ENCODE measurements at places on chromosomes 13 and 19.

GRCh38 chr19:29532956-29533355 lies 7.2 kb downstream of the VSTM2B start:
- DNase-seq: no peak

DNA sequence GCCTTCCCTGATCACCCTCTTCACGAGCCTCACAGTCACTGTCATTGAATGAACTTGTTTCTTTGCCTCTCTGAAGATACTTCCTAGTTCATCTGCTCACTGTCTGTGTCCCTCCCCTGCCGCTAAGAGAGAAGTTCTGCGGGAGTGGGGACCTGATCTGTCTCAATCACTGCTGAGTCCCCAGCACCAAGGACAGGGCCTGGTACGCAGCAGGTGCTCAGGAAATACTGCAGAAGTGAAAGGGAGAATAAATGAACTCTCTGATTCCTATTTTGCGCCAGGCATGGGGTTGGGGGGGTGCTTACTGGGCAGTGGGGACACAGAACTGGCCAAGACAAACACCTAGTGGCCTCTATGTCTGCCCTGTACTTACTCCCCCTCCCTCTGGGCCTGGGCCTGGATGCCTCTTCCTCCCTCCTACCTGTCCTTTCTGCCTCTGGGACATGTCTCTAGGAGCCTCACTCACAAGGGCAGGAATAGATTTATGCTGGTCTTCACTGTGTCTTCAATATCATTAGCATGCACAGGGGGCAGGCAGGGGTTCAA lies 17.5 kb downstream of the FCGBP start:
- no peak for DNase-seq

- no peak for DNase-seq
Measured at GRCh38 chr19:23957660-23958281, 43.1 kb downstream of the ZNF726 start.

DNA sequence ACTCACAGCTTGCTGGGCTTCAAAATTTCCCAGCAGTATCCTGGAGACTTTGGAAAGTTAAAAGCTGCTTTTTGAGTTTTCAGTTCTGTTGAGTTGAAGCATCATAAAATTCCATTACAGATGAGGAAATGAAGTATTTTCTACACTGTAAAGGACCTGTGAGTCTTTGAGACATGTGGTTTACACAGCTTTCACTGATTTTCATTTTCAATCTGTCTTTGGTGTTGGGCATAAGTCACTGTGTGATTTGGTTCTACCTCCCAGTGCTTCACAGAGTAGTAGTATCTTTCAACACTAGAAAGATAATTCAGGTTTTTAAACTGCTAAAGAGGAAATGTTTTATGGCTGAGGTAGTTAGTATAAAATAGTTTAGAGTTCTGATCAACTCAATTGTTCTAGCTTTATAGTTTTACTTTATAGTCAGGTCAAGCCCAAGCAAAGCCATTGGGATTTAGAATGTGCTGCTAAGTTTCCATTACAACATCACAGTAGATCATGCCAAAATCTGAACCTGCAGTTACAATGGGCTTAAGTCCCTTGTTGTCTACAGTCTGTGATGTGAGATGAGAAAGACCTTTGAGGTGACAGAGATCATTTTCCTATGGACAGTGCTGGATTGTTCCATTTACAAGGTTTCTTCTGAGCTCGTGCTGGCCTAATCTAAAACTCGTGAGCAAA lies 161.6 kb downstream of the FLT1 start:
- DNase-seq: no peak

- DNase-seq: peak; percentile 32
Measured at GRCh38 chr19:57052081-57052480, 67.7 kb upstream of the USP29 start.

GRCh38 chr13:79987323-79987722 lies 353.6 kb downstream of the SPRY2 start:
- DNase-seq: no peak

DNA sequence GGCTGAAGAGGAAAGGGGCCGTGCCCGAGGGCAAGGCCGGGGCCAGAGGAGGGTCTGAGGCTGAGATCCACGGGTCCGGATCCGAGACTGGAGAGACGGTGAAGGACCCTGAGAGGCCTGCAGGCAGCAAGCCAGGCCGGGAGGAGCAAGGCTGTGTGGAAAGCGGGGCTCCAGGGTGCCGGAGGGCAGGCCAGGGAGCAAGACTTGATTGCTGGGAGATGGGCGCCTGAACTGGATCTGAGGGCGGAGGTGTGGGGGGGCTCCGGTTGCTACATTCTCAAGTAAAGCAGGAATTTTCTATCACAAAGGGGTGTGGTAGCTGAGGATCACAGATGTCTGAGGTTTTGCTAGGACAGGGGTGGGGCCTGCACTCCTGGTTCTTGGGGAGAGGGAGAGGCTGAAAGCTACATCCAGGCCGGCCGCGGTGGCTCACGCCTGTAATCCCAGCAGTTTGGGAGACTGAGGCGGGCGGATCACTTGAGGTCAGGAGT lies 3.8 kb downstream of the MAMSTR start:
- peak; percentile 39 for DNase-seq

GRCh38 chr19:48772503-48772953 lies 17.2 kb downstream of the FGF21 start:
- no peak for DNase-seq

DNA sequence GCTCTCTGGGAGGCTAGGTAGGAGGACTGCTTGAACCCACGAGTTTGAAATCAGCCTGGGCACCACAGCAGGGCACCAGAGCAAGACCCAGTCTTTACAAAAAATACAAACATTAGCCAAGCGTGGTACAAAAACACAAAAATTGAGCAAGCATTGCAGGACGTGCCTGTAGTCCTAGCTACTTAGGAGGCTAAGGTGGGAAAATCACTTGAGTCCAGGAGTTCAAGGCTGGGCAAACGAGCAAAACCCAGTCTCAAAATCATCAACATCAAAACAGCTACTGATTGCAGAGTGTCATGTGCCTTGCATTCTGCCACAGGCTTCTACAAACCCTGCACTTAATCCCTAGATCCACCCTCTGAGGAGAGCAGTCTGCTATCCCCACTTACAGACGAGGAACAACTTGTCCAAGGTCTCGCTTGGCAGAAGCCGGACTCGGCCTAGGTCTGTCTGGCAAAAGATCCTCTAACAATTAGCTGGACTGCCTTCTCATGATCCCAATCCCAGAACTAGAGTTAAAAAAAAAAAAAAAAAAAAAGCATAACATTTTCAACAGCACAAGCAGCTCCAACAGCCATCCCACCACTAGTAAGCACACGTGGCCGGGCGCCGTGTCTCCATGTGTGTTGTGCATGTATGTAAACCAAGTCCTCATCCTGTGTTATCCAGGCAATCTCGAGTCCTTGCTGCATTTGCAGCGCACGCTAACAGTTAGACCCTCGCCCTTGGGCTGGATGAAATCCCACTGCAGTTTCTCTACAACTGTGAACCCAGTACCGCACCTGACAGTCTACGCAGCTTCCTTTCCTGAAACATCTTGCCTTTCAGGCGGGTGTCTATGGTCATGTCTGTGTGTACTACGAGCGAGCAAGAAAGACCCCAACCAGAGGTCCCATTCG lies 2.0 kb downstream of the PPP6R1 start:
- DNase-seq: no peak

Data from eye (tissue), 1 donor.